ENCODE measurements at places on chromosomes 12 and 14. TPM values are rescaled to one million over a fixed set of nuclear protein-coding genes. Genes with fewer than 3 reads are reported as not detected.

DNA sequence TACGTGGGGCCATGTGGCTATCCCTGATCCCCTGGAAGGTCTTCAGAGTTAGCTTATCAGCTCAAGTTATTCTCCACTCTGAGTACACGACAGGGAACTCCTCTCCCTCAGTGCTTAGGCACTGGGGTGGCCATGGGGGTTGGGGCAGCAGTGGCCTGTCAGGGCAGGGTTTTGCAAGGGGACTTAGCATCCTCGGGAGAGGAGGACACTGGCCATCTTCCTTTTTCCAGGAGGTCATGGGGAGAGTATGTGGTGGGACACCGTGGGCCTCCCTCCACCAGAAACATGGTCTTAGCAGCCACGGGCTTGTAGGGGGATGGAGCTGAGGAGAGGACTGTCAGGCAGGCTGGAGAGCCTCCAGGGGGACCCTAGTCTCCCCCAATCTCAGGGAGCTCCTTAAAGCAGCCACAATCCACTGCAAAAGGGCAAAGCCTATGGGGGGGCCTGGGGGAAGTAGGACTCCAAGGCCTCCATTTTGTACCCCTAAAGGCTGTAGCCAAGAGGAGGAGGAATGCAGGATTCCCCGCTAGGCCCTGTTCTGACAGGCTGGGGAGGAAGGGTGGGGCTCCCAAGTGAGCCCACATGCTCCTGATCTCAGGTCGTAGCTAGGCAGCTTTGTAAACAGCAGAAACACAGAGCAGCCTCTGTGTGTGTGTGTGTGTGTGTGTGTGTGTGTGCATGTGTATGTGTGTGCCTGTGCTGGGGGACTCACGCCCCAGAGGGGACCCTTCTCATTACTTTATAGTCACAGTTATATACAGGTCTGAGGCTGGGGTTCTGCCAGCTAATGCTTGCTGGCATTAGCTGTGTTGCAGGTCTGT is 36.6 kb downstream of the KRT80 start:
- peak; percentile 72 for DNase-seq

GRCh38 chr12:6807170-6807569 is 14.5 kb upstream of the GPR162 start:
- no peak for DNase-seq

DNA sequence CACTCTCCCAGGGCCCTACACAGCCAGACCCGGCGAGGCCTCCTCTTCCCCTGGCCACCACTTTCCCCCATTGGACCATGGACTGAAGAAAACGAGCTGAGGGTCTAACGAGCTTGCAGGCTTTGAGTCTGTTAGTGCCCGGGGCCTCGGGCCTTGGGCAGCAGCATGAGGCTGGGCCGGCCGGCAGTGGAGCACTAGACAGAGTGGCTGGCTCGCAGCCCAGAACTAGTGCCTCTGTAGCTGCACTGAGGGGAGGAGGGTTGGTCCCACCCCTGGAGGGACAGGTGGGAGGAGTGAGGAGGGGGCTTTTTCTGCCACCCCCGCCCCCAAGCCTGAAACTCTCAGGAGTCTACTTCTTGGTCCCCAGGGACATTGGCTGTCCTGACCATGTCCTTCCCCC is 38.7 kb downstream of the SLC6A12 start:
- no peak for DNase-seq

The KIF5A gene
- total RNA-seq: 0.29 TPM

DNA sequence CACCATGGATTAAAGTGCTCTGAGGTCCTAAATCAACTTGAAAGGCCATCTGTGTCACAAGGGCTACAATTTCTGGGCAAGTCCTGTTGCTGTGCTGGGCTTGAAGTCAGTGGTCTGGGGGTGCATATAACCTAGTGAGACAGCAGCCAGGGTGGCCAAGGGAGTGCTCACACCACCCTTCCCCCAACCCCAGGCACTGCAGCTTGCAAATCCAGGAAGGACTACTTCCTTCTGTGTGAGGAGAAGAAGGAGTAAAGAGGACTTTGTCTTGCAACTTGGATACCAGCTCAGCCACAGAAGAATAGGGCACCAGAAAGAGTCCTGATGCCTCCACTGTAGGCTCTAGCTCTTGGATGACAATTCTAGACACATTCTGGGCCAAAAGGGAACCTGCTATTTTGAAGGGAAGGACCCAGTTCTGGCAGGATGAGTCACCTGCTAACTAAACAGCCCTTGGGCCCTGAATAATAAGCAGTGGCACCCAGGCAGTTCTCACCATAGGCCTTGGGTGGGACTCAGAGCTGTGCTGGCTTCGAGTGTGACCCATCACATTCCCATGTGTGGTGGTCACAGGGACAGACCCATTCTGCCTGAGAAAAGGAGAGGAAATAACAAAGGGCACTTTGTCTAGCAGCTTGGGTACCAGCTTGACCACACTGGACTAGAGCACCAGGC is 32.6 kb upstream of the DHRS7 start:
- no peak for DNase-seq

DNA sequence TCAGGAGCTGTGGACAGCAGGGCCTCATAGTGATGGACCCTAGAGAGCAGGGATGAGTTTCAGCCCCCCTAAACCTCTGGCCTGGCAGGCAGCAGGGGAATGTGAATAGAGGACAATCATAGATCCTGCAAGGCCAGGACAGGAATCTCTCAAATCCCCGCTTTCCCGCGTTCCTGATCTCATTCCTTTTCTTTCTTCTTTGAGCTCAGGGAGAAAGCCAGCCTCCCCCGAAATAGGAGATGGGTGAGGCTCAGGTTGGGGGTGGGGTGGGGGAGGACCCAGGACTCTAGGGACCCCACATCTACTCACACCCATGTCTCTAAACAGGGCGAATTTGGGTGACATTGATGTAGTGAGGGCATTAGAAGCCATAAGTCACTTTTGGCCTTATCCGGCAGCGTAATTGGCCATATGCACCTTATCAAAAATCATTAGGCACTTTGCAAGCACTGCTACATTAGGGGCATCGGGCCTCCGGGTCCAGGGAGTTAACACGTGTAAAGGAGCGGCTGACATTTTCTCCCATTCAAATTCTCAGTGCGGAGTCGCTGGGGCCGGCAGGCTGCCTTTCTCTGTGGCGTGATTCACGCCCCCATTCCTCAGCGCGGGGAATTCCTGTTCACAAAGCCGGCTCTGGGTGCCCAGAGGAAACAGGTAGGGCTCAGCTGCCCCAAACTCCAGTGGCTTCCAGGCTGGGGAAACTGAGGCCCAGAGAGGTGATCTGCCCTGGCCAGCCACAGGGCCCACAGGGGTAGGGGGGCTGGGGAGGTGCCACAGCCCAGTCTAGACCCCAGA is 1.5 kb downstream of the LHX5 start:
- peak; percentile 62 for DNase-seq

The MGP gene
- 16.8 TPM for total RNA-seq

The TEX52 gene
- not detected for total RNA-seq

DNA sequence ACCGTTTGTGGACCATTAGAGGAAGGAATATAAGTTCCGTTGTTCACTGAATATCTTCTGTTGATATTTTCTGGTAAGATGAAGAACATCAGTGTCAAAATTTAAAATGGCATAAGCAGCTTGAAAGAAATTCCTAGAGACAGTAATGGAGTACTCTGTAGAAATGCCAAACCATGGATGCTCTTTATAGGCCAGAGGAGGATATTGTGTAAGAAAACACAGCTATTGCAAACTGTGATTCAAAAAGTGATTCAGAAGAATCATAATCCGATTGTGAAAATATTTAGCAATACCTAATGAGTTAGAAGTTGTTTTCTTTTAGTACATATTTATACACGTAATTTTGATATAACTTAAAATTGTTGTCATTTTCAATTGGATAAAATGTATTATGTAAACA is 102.8 kb downstream of the SLC16A7 start:
- no peak for DNase-seq

- no peak for DNase-seq
Observed at GRCh38 chr14:36132826-36133225, 43.7 kb downstream of the PTCSC3 start.

DNA sequence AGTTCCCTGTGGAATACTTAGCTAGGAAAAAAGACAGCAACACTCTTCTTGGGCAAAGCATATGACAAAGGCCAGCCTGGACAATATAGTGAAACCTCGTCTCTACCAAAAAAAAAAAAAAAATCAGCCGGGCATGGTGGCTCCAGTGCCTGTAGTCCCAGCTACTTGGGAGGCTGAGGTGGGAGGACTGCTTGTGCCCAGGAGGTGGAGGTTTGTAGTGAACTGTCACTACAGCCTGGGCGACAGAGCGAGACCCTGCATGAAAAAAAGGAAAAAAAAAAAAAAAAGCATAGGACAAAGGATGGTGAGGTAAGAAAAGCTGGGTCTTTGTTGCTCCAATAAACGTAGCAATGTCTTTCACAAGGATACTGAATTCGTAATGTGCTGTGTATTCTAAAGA is 1.1 kb downstream of the TXNDC16 start:
- DNase-seq: peak; percentile 42

- DNase-seq: peak; percentile 90
Observed at GRCh38 chr14:85296456-85297210, 233.3 kb upstream of the FLRT2 start.

DNA sequence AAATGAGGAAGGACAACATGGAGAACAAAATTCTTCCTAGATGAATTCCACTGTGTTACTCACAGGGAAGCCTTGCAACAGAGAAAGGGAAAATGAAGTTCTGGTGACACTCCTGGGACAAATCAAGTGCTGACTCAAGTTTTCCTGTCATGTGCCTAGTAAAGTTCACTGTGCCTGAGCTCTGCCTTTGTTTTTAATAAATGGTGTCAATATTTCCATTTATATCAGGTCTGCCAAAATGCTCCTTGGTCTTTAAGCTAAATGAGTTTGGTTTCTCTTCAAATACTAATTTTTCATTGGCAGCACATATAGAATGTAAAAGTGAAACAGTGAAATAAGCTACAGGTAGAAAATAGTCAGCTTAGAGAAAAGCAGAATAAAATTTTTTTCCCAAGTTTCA is 33.0 kb downstream of the HIGD1C start:
- DNase-seq: peak; percentile 66

DNA sequence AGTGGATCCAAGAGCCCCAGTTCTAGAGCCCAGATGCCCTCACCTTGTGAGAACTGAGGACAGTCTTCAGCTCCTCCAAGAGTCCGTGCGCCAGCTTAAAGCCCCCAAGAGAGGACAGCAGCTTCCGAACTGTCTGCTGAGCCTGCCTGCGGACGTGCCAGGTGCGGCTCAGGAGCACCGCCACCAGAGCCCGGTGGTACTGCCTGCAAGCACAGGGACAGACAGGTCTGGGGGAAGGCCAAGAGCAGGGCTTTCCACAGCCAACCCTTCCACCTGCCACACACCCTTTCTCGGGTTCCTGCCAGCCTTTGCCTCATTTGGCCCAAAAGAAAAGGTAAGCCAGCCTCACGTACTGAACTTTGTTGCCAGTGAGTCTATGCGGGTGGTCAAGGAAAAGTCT is 30.2 kb downstream of the GCN1 start:
- DNase-seq: no peak

DNA sequence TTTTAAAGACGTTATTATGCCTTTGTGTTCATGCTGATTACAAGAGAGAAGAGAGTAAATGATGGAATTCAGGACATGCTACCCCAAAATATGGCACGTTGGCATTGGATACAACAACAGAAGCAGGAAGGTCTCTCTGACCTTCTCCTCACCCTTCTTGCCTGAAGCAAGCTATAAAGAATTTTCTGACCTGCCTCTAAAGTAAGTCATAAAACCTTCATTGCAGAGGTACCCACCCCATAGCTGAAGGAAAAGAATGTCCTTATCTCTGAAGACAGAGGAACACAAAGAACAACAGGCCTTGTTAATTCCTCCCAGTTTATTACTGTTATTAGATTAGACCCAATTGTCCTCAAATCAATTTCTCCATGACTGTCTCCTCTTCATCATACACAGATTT is 176.2 kb downstream of the FBXL14 start:
- DNase-seq: no peak

- DNase-seq: no peak
Observed at GRCh38 chr14:88612981-88613380, 50.1 kb downstream of the ZC3H14 start.

DNA sequence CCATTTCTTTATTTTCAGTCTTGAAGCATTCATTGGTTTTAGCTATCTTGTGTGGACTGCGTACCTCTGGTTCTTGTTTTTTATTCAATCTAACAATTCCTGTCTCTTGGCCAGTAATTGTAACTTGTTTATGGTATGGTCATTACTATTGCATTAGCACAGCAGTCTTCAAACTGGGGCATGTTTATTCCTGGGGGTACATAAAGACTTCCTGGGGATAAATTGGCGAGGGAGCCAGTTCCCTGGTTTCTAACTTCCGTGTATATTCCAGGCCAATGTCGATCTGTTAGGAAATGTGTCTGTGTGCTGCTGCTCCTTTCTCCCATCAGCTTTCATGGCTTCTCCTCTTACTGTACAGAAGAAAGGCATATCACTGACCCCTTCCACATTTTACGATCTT is 13.7 kb upstream of the EVL start:
- DNase-seq: no peak

GRCh38 chr12:57008178-57008577 is 1.8 kb upstream of the ZBTB39 start:
- peak; percentile 89 for DNase-seq

The RFX4 gene
- not detected for total RNA-seq

The P2RX2 gene
- total RNA-seq: not detected

DNA sequence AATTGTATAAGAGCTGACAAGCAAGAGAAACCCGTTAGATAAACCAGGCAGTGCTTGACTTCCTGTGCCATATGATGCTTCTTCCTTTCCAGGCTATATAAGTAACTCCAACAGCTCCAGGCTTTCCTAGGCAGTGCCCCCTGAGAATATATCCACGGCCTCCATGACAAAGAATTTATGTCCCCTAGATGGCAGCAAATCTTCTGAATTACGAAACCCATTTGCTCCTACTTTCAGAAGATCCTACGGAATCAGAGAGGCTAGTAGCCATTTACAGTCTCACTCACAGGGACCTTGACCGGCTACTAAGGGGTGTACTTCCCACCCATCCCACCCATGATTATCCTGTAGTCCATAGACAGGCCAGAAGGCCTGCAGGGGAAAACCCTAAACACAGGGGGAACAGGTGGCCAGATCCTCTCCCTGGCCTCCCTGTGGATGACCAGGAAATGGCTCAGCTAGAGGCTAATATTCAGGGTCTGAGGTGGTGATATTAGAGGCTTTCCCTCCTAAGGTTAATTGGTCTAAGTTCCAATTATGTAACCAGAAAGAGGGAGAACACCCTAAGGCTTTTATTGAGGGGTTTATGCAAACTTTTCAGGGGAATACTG is 77.2 kb upstream of the DCD start:
- no peak for DNase-seq

The BDKRB2 gene
- 4.1 TPM for total RNA-seq

DNA sequence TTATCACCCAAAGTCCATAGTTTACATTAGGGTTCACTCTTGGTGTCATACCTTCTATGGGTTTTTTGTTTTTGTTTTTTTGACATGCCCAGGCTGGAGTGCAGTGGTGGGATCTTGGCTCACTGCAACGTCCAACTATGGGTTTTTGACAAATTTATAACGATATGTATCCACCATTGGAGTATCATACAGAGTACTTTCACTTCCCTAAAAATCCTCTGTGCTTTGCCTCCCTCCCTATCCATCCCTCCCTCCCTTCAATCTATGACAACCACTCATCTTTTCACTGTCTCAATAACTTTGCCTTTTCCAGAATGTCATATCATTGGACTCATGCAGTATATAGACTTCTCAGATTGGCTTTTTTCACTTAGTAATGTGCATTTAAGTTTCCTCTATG is 139.0 kb upstream of the CCDC198 start:
- no peak for DNase-seq

GRCh38 chr12:108352591-108352990 is 13.5 kb upstream of the CMKLR1 start:
- peak; percentile 23 for DNase-seq
